AG09319 (cell line): ENCODE measurements at places on chromosomes 2 and 18.
A peak's percentile ranks its signal among the peaks of the same experiment; 100 is the strongest.

DNA sequence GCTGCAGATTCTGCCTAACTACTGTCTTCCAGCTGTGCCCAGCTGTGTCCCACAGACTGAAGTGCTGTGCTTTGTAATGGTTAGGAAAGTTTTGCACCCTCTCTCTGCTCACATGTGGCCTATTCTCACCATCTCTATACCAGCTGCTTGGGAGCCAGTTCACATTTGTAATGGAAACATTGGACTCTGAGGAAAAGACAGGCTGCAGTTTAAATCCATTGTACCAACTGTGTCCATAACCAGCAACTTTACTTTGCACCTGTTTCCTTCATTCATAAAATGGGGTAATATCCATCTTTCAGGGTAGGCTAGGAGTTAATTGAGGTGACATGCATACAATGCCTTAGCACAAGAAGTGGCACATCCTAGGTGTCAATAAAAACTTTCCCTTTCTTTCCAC is 344.0 kb downstream of the TNS1 start:
- no peak for DNase-seq

DNA sequence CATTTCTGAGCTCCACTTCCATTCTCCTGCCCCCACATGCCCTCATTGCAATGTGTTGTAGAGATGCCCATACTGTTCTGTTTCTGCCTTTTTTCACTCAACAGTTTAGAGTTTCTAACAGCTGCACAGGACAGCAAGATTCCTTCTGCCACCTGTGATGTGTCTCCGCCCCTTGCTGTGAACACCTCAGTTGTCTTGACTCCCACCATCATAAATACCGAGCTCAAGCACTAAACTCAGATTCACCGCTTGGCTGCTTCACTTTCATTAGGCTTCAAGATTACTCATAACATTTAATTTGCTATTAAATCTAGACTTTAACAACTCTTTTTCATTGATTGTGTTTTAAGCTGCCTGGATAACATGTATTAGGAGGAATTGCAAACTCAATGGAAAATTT is 141.0 kb downstream of the MAP2 start:
- DNase-seq = no peak

DNA sequence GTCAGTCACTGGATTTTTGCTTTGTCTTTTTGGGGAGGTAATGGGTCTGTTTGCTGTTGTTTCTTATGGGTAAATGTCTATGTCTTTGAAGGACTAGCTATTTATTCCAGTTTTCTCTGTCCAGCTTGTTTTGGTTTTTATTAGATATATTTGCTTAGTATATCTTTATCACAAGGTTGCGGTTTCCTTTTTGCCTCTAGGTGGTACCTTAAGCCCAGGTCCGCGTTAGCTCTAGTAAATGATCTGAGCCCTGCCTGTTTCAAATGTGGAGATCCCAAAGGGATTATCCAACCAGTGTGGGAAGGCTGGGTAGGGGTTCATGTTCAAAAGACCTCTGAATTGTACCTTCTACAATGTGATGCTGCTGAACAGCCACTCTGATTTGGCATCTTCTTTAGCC is 114.5 kb downstream of the MYO3B start:
- no peak for DNase-seq

- no peak for DNase-seq
Observed at GRCh38 chr2:236394571-236394970, 130.4 kb upstream of the ASB18 start.

- no peak for DNase-seq
Observed at GRCh38 chr18:22559414-22560274, 141.9 kb upstream of the CTAGE1 start.

DNA sequence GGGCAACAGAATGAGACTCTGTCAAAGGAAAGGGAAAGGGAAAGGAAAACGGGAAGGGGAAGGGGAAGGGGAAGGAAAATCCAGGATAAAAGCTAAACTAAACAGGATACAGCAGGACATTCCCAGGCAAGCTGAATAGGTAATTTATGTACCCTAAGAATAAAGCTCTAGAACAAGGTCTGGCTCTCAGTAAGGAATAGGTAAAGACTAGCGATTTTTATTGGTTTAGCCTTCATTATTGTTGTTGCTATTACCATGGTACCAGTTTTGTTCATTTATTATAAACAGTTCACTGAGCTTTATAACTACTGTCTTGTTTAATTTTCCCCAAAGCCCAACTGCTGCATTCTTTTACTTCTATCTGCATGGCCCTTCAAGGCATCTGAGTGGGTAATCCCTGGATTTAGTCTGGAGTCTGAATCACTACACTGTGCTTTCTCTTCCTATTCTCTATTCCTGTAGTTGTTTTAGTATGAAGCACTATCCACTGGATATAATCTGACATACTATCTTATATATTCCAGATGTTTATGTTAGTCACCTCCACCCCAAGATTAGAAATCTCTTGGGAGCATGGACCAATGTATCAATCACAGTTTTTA is 127.1 kb upstream of the TANK start:
- peak; percentile 18 for DNase-seq

- no peak for DNase-seq
Observed at GRCh38 chr2:198309673-198310280, 505.4 kb downstream of the PLCL1 start.

DNA sequence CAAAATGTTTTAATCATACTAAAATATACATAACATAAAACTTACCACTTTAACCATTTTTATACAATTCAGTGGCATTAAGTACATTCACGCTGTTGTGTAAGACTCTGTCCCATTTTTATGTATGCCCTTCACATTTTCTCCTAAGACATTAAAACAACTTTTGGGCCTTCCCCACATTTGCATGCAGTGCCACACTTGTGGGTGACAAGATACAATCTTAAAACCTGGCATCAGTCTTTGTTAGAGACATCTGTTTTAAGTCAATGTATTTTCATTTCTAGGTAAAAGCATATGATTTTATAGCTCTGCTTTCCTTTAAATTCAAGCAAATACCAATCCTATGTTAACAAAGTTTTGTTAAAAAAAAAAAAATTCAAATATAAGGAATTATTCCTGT is 17.3 kb downstream of the SPRED2 start:
- no peak for DNase-seq

DNA sequence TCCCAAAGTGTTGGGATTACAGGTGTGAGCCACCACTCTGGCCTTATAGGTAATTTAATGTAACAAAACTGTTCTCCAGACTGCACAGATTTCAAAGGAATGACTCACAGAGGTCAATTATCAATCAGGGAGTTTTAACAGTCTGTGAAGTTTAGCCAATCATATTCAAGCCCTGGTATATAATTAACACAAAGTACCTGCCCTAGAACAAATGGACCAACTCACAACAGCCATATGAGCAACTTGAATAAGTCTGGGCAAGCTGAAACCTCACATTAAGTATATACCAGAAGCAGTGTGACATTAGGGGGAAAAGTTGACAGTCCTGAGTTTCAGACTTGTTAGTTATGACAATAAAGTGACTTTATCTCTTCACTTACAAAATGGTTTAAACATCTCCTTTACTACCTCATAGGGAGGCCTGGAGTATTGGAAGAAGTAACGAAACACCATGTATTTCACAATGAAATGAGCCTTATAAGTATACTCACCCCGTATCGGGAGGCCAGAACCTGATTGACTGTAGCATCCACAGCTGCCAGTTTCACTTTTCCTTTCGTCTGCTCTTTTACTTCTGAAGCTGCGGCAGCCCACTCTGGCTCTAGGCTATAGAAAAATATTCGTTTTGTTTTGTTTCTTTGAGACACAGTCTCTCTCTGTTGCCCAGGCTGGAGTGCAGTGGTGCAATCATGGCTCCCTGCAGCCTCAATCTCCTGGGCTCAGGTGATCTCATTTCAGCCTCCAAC is 22.2 kb downstream of the PDIA6 start:
- DNase-seq = no peak

DNA sequence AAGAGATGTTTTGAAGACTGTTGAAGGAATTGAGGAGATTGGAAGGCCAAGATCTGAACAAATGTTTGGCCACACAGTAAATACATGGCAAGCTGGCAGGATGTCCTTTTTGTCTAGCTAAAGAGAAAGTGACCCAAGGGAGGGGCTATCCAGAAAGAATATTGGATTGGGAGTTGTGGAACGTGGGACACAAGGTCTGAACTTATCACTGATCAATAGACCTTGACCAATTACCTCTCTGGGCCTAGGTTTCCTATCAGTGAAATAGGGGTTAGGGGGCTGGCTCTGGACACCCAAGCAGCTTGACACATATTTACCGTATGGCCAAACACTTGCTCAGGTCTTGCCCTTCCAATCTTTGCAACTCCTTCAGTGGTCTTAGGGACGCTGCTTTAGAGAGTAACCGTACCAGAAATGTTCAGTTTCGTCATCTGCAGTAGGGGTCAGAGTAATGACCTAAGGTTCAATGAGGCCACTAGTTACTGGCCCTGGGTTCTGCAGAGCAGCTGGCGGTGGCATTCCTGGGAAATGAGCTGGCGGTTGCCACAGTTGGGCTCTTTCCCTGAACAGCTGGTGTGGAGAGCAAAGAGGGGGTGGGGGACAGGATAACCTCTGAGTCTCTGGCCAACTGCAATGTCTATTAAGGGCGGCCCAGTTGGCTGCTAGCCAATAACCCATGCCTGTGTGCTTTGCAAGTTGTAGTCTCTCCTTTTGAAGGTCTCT is 70.1 kb upstream of the STPG4 start:
- peak; percentile 44 for DNase-seq

DNA sequence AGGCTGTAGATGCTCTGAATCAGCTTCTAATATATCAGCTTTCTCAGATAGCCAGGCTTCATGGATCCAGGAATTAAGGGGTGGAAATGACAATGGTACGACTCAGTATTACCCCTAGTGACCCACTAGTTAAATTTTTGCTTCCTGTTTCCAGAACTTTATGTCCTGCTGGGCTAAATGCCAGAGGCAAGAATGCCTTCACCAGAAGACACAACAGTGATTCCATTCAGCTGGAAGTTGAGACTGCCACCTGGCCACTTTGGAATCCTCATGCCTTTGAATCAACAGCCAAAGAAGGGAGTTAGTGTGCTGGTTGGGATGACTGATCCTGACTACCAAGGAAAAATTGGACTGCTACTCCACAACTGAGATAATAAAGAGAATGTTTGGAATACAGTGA is 239.1 kb downstream of the ASXL3 start:
- DNase-seq = no peak

DNA sequence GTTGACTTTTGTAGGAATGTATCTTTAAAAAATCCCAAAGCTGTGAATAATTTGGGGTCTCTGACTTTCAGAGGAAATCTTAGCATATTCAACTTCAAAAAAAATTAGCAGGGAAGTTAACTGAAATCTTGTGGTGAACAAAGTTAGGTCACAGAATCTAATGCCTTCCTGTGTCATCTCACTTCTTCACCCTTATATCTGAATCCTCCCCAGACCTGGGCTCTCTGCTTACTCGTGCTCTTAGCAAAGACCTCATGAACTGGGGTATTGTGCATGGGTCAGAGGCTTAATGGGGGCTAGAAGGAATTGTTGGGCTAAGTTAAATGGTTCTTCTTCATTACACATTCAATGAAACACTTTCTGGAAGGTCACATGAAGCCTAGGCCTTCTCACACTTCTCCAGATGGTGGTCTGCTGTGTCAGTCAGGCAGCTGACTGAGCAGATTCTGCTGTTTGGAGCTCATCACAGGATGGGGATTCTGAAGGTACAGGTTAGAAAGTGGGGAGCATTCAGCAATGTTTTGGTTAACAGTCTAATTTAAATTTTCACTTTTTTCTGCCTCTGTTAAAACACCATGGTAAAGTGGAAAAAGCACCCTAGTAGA is 131.3 kb downstream of the SUCLG1 start:
- DNase-seq = no peak

DNA sequence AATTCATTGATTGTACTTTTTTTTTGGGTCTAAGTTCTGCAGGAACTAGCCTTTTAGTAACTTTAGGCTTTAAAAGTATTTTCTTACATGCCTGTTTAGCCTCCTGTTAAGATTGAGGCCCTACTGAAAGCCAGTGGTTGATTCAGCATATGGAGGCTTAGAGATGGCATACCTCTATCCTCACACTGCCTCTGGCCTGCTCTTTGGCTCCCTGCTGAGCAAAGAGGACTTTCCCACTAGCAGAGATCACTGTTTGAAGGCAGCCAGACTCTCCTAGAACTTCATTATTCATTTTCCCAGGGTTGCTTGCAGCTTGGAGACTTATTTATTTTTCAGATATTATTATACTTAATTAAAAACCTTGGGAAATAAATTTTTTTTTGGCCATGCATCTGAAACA is 405.6 kb upstream of the MEX3C start:
- no peak for DNase-seq

GRCh38 chr2:226847090-226847489 is 11.2 kb downstream of the RHBDD1 start:
- DNase-seq = no peak

DNA sequence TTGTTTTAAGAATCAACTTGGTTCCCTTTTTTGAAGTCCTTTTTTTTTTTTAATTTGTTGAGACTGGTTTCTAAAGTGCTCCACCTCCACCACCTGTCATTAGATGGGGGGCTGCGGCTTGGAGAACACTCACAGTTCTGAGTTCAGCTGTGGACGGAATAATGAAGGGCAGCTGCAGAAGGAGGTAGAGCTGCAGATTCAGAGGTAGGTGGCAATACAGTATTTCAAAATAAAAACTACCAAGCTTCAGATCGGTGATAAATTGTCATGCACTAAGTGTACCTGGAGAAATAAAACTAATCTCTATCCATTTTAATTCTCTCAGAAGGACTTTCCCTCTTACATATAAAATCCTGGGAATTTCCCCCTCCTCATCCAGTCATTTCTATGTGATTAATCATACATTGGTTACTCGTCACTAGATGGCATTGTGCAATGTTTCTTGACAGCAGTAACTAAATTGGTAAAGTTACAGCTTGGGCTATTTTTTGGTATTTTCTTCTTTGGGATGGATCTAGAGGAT is 81.1 kb upstream of the SLC39A10 start:
- DNase-seq = peak; percentile 56

GRCh38 chr18:35131387-35132020 is 90.3 kb downstream of the MAPRE2 start:
- no peak for DNase-seq

DNA sequence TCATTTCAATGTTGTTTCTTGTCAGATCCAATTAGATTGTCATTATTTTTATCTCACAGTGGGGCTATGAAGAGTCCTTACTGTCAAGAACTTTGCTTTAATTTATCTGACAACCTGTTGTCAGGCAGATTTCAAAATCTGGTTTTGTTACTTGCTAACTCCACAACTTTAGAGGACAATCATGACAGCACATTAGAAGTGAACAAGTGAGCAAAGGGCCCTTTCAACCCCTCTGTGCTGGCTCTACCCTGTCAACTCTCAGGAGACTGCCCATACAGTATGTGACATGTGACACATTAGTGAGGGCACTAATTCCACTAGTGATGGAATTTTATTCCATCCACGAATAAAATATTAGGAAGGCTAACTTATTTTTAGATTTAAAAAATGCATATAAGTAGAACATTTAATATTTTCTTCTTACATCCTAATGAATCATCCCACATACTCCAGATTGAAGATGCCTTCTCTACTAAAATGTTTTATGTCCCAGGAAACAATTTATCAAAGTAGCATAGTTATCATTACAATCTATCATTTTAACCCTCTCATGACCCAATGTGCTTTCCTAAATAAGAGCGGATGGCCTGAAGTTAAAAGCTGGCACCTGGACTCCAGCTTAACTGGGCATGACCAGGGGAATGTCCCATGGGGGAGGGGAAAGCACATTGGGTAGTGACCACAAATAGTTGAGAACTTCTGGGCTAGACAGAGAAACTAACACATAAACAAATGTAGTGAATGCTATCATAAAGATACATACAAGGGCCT is 97.6 kb upstream of the PPP1CB start:
- no peak for DNase-seq
